Aorta (tissue), 5 donors: ENCODE measurements at places on chromosomes 7 and 10. TPM values are rescaled to one million over a fixed set of nuclear protein-coding genes. Genes with fewer than 3 reads are reported as not detected.

- H3K4me1 ChIP-seq, result no peaks in the 10 kb centered on the region
- no peaks in the 10 kb centered on the region for H3K36me3 ChIP-seq
- no peak overlapping the region for H3K4me3 ChIP-seq
These were observed 50.4 kb downstream of the ARMC3 start for GRCh38 chr10:22978287-22978686.

The PAPOLB gene
- 0.25 TPM for polyA plus RNA-seq

GRCh38 chr10:112136486-112137153, 46.9 kb downstream of the GPAM start:
- no peak overlapping the region for H3K4me3 ChIP-seq
- no peak overlapping the region for H3K27ac ChIP-seq
- H3K36me3 ChIP-seq, result no peaks in the 10 kb centered on the region
- no peaks in the 10 kb centered on the region for H3K27me3 ChIP-seq

GRCh38 chr10:103745341-103746247, 109.8 kb downstream of the SH3PXD2A start:
- H3K4me3 ChIP-seq, result no peak overlapping the region
- no peaks in the 10 kb centered on the region for H3K4me1 ChIP-seq
- no peaks in the 10 kb centered on the region for H3K27me3 ChIP-seq

DNA sequence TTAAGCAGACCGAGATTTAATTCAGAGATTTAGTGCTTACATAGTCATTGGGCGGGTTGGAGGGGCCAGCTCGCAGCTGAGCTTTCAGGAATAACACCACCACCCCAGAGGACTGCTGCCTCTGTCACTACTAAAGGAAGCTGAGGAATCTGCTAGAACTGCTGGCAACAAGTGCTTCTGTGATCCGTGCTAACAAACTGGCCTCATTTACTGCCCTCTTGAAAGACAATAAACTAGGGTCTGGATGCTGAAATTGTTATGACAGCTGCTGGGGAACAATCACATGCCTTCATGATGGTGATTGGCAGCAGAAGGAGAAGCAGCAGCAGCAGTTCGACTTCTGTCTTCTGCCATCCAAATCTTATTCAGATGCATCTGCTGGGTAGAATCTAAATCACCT, 285.5 kb upstream of the TAC1 start:
- H3K36me3 ChIP-seq, result no peaks in the 10 kb centered on the region
- no peak for DNase-seq
- no peak overlapping the region for H3K27ac ChIP-seq

The GNGT1 gene
- not detected for polyA plus RNA-seq

DNA sequence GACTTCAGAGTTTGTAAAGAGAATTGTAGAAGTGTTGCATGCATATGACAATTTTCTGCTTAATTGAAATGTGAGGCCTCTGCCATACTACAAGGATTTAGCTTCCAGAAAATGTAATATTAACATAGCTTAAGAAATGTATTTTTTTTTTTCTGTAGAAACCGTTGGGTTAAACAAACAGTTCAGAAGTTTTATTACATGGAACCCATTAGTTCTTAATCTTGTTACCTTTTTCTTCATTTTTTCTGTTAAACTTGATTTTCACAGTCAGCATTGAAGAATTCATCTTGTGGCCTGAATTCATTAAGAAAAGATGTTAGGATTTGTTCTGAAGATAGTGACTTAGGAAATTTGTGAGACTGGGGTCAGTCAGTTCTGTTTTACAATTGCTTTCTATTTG, 4.9 kb downstream of the PTEN start:
- no peaks in the 10 kb centered on the region for H3K36me3 ChIP-seq
- H3K4me1 ChIP-seq, result no peaks in the 10 kb centered on the region
- H3K27ac ChIP-seq, result no peak overlapping the region
- no peaks in the 10 kb centered on the region for H3K27me3 ChIP-seq
- DNase-seq, result no peak

The ZNF138 gene
- polyA plus RNA-seq, result 3.6 TPM

The ASZ1 gene
- polyA plus RNA-seq, result not detected

DNA sequence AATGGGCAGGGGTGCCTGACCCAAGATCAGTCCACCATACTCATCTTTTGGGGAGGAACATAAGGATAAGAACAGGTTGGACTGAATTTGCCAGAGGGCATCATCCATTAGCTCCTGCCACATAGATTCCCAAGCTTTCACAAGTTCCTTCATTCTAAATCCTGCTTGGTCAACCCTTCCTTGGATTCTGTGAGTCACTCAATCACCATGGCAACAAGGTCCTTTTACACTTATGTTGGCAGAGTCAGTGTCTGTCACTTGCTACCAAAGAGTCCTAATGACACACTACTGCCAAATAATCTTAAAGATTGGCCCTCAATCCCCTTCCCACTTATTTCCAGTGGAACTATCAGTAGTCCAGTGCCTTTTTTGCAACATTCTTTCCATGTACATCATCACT, 5.0 kb upstream of the LGI1 start:
- H3K4me1 ChIP-seq, result no peaks in the 10 kb centered on the region
- H3K27ac ChIP-seq, result no peak overlapping the region
- H3K36me3 ChIP-seq, result no peaks in the 10 kb centered on the region

DNA sequence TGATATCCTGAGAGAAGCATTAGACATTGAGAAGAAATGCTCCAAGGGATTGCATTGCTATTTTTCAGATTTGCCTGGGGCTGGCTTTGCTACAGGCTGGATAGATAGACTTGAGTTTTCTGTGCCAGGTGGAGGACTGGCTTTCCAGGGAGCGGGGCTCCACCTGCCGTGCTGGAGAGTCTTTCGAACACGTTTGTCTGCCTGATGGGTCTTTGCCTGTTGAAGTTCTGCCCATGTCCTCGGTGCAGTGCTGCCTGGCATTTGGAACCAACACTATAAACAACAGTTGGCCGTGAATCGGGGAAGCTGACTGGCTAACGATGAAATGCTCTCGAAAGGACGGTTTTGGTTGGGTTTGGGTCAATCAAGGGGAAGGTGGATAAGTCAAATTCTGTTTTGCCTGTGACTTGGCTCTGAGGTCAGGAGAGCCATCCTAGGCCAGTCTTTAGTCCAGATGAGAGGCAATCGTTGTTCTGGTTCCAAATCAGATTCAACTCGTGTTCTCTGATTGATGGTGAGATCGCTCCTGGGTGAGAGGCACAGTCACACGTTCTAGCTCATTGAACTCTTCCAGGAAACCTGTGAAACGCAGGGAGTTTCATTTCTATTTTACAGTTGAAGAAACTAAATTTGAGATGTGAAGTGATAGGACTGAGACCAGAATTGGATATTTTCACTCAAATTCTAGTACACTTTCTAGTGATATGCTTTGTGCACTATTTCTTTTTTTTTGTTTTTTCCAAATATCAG, 599.0 kb downstream of the TYW1 start:
- H3K27me3 ChIP-seq, result no peaks in the 10 kb centered on the region
- H3K27ac ChIP-seq, result no peak overlapping the region
- no peaks in the 10 kb centered on the region for H3K4me1 ChIP-seq
- H3K36me3 ChIP-seq, result no peaks in the 10 kb centered on the region

The LMOD2 gene
- 1.8 TPM for polyA plus RNA-seq
